ENCODE measurements at places on chromosomes 5 and 9.

DNA sequence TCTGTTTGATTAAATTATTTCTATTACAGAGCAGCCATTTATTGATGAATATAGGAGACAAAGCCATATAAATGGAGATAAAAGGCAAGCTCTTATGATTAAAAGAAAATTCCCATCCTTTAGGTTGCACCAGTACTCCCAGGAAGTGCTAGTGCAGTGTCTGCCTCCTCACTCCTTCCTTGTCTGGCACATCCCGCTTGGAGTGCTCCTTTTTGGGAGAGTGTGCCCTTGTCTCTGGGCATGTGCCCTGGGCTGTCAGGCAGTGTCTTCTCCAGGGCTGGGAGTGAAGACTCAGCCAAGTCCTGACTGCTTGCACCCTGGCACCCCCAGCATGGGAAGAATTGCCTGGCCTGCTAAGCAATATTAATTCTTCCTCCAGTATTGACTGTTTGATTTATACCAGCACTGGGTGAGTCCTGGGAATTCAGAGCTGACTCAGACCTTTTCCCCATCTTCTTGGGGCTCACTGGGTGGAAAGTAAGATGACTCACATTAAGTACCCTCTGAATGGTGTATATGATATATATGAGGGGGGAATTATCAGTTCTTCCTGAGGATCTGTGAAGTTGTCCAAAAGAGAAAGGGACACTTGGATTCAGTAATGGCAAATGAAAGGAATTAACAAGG lies 62.1 kb downstream of the ZSWIM6 start:
- no peak for DNase-seq

DNA sequence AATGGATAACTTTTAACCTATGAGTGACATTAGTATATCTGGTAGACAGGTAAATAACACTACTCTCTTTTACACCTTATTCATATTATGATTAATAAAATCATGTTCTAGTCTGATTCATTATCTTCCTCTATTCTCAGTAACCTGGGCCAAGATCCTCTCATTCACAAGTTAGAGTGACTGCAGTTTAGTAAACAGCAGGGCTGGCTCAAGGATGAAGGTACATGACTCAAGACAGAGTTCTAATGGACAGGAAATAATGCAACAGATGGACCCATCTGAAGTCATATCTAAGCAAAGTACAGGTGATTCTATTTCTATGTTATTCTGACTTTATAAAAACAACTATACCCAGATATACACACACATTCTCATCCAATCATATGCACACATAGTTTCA lies 582.5 kb upstream of the CDH18 start:
- no peak for DNase-seq

DNA sequence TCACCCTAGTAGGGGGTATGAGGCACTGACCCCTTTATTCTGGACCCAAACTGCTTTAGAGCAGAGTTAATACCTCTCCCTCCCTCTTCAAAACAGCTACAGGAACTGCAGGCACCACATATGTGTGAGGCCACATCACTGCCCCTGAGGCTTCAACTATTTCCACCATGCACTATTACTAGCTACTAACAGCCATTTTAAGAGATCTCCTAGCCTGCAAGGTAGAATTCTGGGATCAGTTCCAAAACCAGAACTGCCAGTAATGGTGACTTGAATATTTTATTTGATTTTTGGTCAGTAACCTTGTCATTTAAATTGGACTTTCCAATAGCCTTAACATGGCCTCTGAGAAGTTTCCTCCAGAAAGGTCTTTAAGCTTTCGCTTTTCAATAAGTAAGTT lies 55.3 kb upstream of the FSD1L start:
- no peak for DNase-seq

GRCh38 chr9:95305770-95306492 lies 11.6 kb downstream of the FANCC start:
- DNase-seq: no peak

DNA sequence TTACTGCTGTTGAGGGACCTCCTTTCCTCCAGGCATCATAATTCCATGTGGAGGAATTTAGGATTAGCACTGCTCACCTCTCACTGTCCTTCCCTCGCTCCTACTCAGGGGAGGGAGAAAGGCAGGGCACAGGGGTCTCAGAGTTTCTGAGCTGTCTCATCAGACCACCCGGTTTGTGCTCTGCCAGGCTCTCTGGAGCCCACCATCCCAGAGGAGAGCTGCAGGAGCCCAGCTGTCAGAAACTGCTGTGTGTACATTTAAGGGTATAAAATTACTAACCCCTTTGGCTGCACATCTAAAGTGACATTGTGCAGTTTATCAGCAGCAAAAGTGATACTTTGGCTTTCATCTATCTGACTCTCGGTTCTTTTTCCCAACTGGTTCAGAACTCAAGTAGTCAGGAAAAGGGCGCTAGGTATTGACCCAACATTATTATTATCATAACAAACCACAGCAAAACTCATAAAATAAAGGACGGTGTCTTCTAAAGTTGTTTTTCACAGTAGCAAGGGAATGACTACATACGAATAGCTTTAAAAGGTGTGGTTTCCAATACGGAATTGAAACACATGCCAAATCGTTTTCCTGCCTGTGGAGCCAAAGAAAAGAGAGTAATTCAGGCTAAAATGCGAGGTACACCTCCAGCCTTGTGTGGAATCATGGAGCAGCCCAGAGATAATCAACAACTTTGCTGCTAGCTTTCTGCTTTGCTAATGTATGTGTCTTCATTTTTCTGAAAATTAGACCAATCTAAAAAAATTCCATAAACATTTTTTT lies 348.1 kb downstream of the TMEM167A start:
- DNase-seq: no peak

- DNase-seq: no peak
These were observed 17.4 kb downstream of the CDC42SE2 start for GRCh38 chr5:131281133-131281867.

DNA sequence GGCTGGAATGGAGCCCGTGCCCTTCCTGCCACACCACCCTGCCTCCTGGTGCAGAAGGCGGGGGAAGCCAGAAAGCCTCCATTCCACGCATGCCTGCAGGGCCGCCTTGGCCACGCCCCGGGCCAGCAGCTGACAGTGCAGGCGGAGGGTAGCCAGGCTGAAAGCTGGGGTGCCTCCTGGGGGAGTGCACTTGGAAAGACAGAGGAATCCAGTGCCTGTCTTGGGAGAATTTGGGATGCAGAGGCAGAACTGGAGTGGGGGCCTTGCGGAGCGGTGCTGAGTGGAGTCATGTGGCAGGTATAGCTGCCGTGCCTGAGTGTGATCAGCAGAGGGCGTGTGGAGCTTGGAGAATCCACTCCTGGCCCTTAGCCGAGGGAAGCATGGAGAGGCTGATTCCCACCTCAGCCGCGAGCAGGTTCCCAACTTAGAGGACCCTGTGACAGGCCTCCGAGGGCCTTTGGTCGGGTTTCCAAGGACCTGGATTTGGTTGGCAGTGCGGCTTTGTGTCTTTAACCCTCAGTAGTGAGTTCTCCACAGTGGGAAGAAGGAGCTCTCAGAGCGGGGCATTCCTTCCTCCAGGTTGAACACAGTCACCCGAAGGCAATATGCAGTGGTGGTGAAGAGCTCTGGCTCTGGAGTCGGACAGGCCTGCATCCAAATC lies 9.1 kb upstream of the URM1 start:
- peak; percentile 92 for DNase-seq

DNA sequence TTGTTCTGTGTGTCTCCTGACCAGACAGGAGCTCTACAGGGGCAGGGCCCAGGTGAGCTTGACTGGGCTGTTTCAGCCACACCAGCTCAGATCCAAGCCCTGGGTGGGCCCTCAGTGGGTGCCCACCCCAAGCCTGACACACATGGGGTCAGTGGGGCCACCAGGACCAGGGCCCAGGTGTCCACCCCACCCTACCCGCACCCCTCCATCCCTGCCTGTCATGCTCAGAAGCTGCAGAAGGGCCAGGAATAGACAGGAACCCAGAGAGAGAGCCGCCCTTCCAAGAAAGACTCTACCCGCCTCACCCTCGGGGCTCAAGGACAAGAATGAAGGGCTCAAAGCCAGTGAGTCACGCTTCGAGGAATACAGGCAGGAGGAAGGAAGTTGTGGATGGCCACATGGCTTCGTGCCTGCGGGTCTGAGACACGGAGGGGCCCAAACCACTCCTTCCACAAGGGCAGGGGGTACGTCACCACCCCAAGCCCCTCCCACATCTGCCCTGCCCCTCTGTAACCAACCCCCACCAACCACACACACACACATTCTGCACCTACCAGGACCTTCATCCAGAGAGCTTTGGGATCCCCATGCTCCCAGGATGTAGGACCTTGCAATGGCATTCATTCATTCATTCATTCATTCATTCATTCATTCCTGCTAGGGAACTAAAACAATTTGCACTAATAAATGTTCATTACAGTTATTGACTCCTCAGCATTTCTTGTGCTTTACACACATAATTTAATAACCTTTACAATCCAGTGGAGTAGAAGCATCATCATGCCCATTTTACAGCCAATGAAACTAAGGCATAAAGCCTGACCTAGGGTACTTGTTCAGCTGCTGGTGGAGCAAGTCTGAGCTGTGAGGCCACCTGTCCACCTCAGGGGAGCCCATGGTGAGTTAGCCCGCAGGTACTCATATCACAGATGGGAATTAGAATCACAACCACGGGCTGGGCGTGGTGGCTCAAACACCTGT lies 55.9 kb upstream of the STXBP1 start:
- no peak for DNase-seq

DNA sequence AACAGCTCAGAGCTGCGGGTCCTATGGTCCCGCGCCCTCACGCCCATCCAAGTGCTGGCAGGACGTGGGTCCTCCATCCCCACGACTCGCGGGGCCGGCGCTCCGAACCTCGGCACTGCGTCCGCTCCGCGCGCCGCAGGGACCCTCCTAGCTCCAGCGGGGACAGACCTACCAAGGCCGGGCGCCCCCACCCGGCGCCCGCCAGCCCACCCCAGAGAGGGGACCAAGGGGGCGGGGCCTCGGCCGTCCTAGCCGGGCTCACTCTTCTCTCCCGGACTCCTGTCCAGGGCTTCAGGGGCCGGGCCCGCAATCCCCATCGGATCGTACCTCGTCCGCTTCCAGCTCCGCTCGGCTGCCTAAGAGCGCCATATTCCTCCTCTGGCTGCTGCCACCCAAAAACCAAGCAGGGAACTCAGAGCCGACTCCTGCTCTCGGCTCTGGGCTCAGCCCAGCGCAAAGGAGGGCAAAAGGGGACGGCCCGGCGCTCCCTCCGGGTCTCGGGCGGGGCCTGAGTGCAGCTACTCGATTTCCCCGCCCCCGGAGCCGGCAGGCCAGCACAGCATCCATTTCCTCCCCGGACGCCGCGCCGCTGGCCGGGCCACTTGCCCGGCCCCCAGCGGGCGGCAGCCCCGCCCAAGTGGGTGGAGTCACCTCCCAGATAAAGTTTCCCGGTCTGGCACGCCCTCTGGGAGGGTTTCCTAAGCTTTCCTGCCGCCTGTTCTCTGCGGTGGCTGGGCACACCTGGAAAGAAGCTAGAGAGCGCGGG lies at the start of gene TTC39B:
Gene TTC39B, minus strand, starts transcription at position 460 of the 766 bp plus-strand sequence. Its CDS starts 91 bp downstream, at position 369.
- peak; percentile 78 for DNase-seq

DNA sequence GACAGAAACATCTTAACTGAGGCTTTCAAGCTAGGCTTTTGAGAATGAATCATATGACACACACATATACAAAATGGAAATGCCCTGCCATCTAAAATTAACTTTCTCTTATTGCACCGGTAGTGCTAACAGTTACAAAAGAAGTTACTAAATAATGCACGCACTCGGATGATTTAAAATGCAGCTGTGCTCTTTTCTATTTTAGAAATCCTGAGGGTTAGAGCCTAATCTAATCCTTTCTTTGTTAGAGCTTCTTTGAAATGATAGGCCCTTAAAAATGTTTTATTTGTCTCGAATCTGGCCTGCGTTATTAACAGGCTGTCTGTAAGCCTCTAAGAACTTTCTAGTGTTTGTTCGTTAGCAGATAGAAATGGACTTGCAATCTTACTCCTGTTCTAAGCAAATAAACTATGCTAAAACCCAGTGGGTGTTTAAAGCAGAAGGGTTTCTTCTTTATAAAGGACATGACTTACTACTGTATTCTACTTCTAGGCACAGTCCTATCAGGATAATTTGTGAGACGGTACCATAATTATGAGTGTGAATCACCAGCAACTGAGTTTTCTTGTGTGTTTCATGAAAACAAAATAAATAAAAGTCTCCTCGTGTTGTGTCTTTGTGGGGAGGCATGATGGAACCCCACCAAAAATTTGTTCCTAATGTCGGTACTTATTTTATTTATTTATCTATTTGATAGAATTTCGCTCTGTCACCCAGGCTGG lies 69.2 kb upstream of the MYO10 start:
- no peak for DNase-seq

- DNase-seq: no peak
These were observed 40.9 kb upstream of the SARDH start for GRCh38 chr9:133779081-133779480.

- no peak for DNase-seq
These were observed 15.1 kb upstream of the PHF19 start for GRCh38 chr9:120891884-120892747.

- DNase-seq: no peak
These were observed 64.0 kb downstream of the ZNF618 start for GRCh38 chr9:113940077-113940476.

DNA sequence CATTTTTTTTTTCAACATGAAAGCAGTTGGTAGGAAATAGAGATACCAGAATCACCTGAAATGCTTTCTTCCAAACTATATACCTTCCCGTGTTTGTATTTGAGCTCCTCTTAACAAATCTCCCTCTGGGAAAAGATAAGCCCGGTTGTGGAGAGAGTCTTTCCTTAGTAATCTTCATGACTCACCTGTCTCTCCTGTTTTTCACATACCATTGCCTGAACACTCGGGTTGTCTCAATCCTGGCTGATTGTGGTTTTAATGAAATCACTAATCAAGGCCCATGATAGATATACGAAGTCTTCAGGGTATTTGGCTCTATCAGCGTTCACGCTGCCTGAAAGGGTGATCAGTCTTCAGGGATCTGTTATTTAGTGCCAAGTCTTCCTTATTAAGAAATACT lies 136.7 kb downstream of the MAN2A1 start:
- DNase-seq: no peak

GRCh38 chr5:173742432-173742816 lies 126.0 kb upstream of the BOD1 start:
- DNase-seq: no peak

DNA sequence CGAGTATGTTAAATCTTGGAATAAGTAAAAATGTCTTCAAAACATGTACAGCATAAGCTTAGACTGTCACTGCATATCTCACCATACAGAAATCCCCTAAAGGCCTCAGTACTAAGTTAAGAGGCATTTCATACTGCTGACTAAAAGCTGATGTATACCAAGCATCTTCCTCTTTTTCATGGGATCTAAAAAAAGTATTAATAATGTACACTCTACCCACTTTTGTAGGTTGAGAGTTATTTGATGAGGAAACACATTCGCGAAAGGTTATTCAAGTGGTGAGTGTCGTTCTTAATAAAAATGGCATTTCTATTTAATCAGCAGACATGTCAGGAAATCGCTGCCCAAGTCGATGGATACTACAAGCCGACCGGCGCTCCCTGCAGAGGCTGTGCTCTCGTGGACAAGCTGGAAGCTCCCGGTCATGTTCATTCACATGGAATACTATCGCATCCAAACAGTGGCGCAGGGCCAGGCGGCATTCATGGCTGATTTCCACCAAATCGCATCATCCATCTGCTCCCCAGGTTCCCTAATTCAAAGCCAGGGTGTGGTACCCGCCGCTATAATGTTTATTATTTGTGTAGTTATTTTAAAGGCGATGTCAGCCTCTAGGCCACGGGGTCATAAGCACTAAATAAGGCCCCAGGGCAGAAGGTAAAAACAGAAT lies 724 bp downstream of the SGTB start:
- DNase-seq: peak; percentile 95

GRCh38 chr9:109969573-109970237 lies 189.7 kb downstream of the PALM2AKAP2 start:
- DNase-seq: no peak

- DNase-seq: no peak
These were observed 107.3 kb downstream of the AP3B1 start for GRCh38 chr5:78187172-78187571.

GRCh38 chr9:94017939-94018531 lies 62.9 kb upstream of the BARX1 start:
- no peak for DNase-seq
